Heart left ventricle (tissue), 16 donors: ENCODE measurements at places on chromosomes 2 and 18. TPM values are rescaled to one million over a fixed set of nuclear protein-coding genes. Genes with fewer than 3 reads are reported as not detected.

FARSB gene
- polyA plus RNA-seq: 28.6 TPM

ST6GAL2 gene
- 0.11 TPM for polyA plus RNA-seq

PID1 gene
- polyA plus RNA-seq: 9.9 TPM

RNF152 gene
- polyA plus RNA-seq: 3.9 TPM

IL36B gene
- not detected for polyA plus RNA-seq

MARCHF4 gene
- polyA plus RNA-seq: 0.01 TPM

SERPINB12 gene
- not detected for polyA plus RNA-seq

CDKL4 gene
- not detected for polyA plus RNA-seq

STPG4 gene
- polyA plus RNA-seq: not detected

INHA gene
- 12.0 TPM for polyA plus RNA-seq

CCDC141 gene
- 10.6 TPM for polyA plus RNA-seq

RND3 gene
- 30.6 TPM for polyA plus RNA-seq

PRSS56 gene
- 0.11 TPM for polyA plus RNA-seq

DNAJC5G gene
- polyA plus RNA-seq: 1.8 TPM

CFC1 gene
- 0.08 TPM for polyA plus RNA-seq

DCDC2C gene
- polyA plus RNA-seq: not detected

CFAP221 gene
- polyA plus RNA-seq: 0.18 TPM

C2orf78 gene
- polyA plus RNA-seq: not detected

COL3A1 gene
- 241 TPM for polyA plus RNA-seq

SPATA3 gene
- not detected for polyA plus RNA-seq

MFSD6 gene
- 15.3 TPM for polyA plus RNA-seq

TRABD2A gene
- polyA plus RNA-seq: 1.1 TPM

PLCD4 gene
- polyA plus RNA-seq: 0.34 TPM

ALMS1 gene
- 2.5 TPM for polyA plus RNA-seq

CRYBA2 gene
- not detected for polyA plus RNA-seq

SCN3A gene
- polyA plus RNA-seq: 1.1 TPM

ITPRIPL1 gene
- polyA plus RNA-seq: 0.83 TPM

PROC gene
- not detected for polyA plus RNA-seq

HOXD13 gene
- not detected for polyA plus RNA-seq

MYCN gene
- 0.27 TPM for polyA plus RNA-seq

TM4SF20 gene
- not detected for polyA plus RNA-seq

ZNF521 gene
- 6.4 TPM for polyA plus RNA-seq

THSD7B gene
- polyA plus RNA-seq: 0.04 TPM

SLC19A3 gene
- 0.40 TPM for polyA plus RNA-seq

TMEM182 gene
- 7.5 TPM for polyA plus RNA-seq

KHK gene
- 1.3 TPM for polyA plus RNA-seq

COLEC12 gene
- 2.2 TPM for polyA plus RNA-seq

ELOA2 gene
- polyA plus RNA-seq: not detected
